ENCODE measurements at places on chromosomes 1 and 21. TPM values are rescaled to one million over a fixed set of nuclear protein-coding genes. Genes with fewer than 3 reads are reported as not detected.

The SPRR2G gene
- total RNA-seq: not detected

The NPPB gene
- total RNA-seq: not detected

The LCE3E gene
- not detected for total RNA-seq

The PPFIA4 gene
- total RNA-seq: 5.0 TPM

The SYT6 gene
- total RNA-seq: not detected

The FMO2 gene
- total RNA-seq: not detected

The CYP4Z1 gene
- total RNA-seq: not detected

The CRYZL1 gene
- total RNA-seq: 22.4 TPM

The AADACL4 gene
- total RNA-seq: not detected

The CATSPERE gene
- total RNA-seq: 1.2 TPM

The S100A6 gene
- total RNA-seq: 994 TPM

The IL19 gene
- total RNA-seq: not detected

The S100A14 gene
- 411 TPM for total RNA-seq

The CALML6 gene
- total RNA-seq: 2.1 TPM

The CTTNBP2NL gene
- total RNA-seq: 28.7 TPM

The CIART gene
- total RNA-seq: 16.6 TPM

The OR14A2 gene
- total RNA-seq: not detected

The ITLN1 gene
- total RNA-seq: not detected

The SPATA1 gene
- 2.8 TPM for total RNA-seq

The WNT9A gene
- 42.2 TPM for total RNA-seq

The ESRRG gene
- not detected for total RNA-seq

The PRR9 gene
- not detected for total RNA-seq

The YY1AP1 gene
- 38.3 TPM for total RNA-seq

Data from PC-9 (cell line).